Kasumi-1 (cell line): ENCODE measurements at places on chromosomes 7 and 10.

DNA sequence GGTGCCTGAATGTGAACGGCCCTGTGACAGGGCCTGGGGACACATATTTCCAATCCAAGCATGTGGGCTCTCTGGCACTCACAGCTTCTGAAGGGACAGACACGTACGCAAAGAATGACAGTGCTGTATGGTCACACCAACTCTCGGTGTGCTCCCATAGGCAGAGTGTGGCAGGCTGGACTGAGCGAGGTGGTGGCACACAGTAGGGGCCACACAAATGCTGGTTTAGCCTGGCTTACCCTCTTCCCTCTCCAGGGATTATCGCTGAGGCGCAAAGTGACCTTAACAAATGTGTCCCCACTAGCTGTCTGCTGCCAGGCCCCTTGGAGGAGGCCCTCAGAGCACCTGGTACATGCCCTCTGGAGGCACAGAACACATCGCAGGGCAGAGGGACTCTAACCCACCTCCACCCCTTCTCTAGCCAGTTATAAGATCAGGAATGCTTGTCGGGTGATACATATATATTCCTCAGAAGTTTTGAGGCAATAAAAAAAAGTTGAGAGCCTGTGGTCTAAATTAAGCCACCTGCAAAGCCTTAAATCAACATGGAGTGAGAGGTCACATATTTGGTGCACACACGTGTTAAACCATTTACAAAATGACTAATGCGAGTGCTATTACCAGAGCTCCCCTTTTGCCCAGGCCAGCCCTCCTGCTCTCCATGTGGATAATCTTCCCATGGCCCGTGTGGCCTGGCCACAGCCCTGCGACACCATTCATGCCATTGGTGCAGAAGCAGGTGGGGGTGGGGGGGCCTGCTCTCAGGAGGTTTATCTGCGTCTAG lies 262.8 kb upstream of the GRB10 start:
- DNase-seq, result no peak

- peak; percentile 54 for DNase-seq
These were observed 32.3 kb downstream of the AHCYL2 start for GRCh38 chr7:129257168-129257567.

- DNase-seq, result no peak
These were observed 35.2 kb upstream of the BMPER start for GRCh38 chr7:33870120-33870519.

DNA sequence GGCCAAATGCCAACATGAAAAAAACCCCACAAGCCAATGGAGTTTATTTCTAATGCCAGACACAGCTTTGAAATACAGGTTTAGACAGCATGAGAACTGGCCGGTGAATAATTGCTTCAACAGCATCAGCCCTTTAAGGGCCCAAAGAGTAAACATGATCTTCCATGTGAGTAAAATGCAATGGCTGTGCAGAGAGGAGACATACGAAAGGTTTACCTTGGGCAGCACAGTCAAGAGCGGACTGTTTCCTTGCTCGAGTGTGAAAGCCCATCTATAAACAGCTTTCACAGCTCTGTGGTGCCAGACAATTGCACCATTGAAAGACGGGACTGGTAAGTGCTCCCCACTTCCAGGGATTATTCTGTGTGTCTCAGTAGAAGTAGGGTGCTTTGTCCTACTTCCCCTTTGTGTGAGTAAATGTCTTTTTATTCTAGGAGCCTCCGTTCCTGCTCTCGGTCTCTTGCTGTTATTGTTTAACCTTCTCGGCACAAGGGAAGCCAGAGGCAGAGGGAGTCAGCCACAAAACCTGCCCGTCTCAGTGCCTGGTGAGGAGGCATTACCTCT lies 77.8 kb upstream of the KAT6B start:
- DNase-seq, result peak; percentile 50

DNA sequence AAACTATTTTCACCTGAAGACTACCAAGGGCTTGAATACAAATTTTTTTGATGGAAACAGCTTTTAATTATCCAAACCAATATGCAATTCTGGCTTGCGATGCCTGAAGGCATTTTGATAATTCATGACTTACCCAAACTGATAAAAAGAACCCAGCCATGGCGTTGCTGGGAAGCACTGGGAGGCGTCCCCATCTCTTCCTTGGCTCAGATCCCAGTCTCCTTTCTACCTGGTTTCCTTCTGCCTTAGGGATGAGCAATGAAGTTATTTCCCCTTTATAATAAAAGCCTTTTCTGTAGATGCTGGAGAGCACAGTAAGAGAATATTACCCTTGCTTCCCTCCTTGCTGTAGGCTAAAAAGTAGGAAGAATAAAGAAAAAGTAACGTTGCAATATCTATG lies 129.1 kb upstream of the ANK3 start:
- DNase-seq, result no peak

DNA sequence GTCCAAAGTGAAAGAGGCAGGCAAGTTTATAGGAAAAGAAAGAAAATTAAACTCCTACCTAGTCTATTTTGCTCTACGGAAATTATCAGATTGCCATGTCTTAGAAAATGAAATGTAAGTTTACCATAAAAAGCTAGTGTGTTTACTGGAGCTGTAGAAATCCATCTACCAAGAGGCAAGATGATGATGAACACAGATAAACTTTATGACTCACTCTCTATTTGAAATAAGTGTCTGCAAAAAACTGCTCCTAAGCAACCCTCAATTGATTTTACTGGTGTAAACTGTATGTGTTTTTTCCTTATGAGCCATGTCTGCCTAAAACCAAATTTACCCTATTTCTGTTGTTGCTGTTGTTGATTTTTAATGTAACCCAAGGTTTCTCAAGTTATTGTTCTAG lies 73.8 kb upstream of the TMEM106B start:
- no peak for DNase-seq

DNA sequence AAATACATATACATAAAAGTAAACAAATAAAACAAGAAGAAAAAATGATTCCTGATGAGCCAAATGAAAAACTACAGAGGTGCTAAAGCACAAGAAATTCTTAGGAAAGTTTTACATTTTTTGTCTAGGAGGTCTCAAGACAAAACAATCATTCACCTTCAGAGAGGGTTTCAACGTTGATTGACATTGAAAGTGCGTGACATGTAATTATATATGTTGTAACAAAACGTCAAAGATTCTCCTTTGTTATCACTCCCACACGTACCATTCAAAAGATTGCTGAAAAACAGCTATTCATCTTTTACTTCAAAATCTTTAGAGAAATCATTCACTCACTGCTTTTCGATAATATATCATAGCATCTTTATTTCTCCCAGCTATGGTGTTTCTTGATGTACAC lies 375.9 kb downstream of the NEBL start:
- no peak for DNase-seq

DNA sequence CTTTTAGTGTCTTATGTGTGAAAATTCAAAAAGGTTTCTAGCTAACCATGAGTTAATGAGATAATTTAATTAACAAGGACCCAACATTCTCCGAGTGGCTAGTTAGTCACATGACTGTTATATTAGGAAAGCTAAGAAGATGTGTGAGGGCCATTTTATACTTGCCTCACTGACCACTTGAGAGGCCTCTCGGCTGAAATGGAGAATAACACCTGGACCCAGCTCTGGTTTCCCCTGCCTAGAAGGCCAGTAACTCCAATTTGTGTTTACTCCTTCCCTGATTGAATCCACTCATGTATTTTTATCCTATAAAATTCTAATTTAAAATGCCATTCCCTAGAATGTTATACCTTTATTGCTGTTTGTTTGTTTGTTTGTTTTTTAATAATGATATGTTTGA lies 1091.2 kb downstream of the KCNMA1 start:
- DNase-seq, result no peak

GRCh38 chr7:5769571-5769970 lies 11.9 kb downstream of the RNF216 start:
- DNase-seq, result no peak

- DNase-seq, result no peak
These were observed 132.8 kb downstream of the SEMA3C start for GRCh38 chr7:80785961-80786536.

DNA sequence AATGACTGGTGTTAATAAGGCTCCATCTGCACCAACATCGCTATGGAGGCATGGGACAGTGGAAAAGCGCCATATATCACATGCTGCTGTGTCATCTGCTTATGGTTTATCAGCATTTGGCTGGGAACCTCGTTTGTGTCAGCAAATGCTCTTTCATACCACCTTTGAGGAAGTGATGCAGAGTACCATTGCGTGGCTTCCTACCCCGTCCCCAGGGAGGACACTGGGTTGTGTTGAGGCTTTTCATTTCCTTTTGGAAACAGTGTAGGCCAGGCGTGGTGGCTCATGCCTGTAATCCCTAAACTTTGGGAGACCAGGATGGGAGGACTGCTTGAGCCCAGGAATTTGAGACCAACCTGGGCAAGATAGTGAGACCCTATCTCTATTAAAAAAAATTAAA lies 6.8 kb downstream of the TACR2 start:
- DNase-seq, result peak; percentile 27

DNA sequence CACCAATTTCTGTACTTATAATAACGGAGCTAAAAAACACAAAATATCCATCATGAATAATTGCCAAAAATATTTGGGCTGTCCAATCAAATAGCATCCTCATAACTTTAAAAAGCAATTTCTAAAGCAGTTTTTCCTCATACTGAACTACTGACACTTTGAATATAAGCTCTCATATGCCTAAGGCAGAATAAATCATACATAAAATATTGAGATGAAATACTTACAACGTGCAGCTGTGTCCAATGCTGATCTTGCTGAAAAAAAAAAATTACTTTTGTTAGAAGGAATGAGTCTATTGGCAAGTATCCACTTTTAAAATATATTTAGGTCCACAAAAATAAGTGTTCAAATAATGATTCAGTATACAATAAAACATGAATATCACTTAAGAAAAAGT lies 24.2 kb downstream of the FAM3C start:
- no peak for DNase-seq

DNA sequence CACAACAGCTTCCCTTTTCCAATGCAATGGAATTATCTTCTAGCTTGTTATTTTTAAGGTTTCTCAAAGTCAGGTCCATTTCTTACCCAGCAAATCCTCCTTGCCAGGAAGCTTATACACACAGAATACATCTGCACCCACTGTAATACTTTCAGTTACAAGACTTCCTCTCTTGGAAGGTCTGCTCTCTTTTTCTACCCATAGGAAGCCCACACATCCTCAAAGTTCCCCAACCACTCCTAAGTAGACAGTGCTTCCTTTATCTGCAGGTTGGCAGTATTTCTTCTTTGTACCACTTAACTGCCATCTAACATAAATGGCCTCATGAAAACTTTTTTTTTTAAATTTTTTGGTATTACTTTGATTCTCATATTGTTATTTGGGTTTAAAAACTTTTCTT lies 155.6 kb downstream of the TAX1BP1 start:
- DNase-seq, result peak; percentile 88

DNA sequence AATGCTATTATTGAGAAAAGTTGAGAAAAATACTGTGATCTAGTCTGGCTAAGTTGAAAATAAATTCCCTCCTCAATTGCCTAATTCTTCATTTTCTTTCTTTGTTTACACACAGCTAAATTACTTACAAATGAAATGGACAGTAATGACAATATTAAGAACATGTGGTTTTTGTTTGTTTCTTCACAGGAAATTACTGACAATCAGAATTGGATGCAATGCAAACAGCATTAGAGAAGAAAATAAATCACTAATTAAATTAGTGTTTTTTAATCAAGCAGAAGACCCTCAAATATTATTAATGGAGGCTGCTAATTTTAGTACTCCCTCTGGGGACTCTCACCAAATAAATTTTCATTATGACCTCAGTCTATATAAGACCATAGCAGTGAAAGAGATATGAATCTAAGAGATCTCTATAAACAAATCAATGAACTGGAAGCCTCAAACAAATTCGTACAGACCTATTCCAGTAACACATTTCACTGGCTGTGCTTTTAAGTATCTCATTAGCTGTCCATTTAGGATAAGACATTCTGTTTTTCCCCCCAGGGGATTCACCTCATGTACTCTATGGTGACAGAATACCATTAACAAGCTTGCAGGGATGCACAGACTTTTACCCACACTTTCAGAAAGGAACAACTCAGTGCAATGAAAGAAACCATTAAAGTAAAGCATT lies 202.0 kb upstream of the DGKB start:
- DNase-seq, result no peak

DNA sequence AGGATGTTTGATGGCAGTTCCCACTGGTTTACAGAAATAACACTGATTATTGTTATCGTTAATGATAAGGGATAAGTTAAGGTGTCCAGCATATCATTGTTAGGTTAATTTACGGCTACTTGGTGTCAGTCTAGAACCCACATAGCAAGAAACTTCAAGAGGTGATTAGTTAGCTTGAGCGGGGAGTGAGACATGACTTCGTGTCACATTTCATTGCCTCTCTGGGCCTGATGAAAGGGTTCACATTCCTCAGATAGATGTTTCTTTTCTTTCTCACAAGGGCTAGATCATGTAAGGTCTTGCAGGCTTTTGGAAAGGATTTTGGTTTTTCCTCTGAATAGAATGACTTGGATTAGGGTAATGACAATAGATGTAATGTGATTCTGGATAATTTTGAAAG lies 26.7 kb downstream of the WAC start:
- no peak for DNase-seq

DNA sequence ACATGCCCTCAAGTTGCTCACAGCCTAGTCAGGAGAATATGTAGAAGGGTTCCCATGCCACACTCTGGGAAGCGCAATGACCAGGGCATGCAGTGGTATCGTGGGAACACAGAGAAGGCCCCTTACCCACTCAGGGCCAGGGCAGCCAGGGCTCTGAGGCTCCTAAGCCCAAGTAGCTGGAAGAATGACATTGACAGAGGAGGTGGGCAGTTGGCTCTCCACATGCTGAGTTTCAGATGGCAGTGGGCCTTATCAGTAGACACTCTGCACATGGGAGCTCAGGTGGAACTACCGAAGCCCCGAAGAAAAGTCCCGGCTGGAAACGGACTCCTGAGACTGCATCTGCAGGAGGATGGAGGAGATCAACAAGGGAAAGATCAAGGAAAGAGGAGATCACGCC lies 15.7 kb upstream of the SVOPL start:
- no peak for DNase-seq

DNA sequence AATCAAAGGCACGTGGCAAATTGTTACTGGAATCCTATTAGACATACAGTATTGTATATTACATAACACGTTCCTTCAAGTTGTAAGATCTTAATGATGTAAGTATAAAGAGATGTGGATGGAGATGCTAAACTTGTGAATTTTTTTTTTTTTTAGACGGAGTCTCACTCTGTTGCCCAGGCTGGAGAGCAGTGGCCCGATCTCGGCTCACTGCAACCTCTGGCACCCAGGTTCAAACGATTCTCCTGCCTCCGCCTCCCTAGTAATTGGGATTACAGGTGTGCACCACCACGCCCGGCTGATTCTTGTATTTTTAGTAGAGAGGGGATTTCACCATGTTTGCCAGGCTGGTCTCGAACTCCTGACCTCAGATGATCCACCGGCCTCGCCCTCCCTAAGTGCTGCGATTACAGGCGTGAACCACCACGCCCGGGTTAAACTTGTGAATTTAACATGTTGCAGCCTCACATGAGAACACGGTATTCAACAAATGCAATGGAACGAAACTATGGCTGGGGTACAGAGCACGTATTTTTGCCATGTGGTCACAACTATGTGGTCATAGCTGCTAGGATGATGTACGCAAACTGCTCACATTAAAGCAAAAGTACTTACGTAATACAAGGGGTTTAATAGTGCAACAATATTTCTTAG lies 818 bp upstream of the SUPV3L1 start:
- no peak for DNase-seq
